ENCODE measurements at places on chromosomes 7 and 10.

DNA sequence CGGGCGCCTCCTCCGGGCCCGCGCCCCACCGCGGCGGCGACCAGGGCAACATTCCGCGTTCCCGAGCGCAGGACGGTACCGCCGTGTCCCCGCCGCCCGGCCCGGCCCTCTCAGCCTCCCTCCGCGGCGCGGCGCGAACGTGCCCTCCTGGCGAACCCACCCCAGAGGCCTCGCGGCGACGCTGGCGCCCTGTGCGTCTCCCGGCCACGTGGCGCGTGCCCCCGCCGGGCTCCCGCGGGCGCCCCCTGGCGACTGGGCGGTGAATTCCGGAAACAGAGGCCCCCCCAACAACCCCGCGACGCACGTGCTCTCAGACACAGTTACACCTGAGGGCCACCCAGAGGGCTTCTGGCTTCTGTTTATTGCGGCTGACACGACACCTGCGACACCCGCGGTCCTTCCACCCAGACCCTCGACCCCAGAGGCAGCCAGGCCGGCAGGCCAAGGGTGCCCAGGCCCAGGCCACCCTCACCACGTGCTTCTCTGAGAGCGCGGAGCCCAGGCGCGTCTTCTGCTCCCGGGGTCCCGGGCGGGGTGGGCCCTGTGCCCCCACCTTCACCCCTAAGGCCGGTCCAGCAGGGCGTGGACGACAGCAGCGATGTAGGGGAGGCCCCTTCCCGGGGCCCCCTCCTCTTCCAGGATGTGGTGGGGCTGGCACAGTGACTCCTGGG, at the start of gene SAP25:
TSS of gene SAP25 (minus strand) at position 210 of the 671 bp plus-strand sequence. CDS start at position 52, 158 bp downstream.
- no peak for DNase-seq

DNA sequence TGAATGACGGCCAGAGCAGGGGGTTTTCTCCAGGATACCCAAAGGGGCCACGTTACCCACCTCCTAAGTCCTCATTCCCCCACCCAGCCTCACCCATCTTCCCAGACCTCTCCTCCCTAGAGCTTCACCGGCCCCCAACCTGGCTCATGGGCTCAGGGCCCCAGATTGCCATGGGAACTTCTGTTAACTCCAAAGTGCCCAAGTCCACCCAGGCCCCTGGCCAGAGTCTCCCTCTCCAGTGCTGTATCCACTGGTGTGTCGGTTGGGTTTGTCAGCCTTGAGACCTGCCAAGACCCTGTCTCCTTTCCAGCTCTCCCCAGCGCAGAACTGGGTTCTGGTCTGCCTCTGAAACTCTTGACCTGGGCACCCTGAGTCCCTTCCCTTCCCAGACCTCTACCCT, 37.1 kb upstream of the ZMIZ2 start:
- no peak for DNase-seq

DNA sequence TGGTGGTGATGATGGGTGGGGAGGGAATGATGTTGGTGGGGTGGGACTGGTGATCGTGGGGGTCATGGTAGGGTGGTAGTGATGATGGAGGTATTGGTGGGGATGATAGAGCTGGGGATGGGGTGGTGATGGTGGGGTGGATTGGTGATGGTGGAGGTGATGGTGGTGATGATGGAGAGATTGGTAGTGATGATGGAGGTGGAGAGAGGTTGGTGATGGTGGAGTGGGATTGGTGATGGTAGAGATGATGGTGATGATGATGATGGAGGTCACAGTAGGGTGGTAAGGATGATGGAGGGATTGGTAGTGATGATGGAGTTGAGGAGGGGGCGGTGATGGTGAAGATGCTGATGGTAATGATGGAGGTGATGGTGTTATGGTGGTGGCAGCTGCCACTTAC, 155.3 kb downstream of the EXOC4 start:
- no peak for DNase-seq

DNA sequence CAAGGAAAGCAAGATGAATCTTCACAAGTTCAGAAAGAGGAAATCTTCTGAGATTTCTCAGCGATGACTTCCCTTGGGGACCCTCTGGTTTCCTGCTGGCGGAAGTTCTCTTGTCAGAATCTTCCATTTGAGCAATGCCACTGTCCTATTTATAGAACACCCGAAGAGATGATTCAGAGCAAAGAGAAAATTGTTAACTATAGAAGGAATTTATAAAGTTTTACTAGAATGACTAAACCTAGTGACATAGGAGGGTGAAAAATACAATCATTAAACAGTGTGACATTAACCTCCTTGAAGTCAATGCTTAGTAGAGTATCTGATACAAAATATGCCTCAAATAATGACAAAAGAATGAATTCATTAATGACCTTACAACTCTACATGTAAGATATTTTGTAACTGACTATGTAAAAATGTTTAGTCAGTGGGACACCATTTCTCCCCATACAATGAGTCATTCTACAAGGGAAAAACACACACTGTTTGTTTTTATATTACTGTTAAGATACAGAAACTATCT, 206.5 kb upstream of the CNTNAP2 start:
- no peak for DNase-seq

DNA sequence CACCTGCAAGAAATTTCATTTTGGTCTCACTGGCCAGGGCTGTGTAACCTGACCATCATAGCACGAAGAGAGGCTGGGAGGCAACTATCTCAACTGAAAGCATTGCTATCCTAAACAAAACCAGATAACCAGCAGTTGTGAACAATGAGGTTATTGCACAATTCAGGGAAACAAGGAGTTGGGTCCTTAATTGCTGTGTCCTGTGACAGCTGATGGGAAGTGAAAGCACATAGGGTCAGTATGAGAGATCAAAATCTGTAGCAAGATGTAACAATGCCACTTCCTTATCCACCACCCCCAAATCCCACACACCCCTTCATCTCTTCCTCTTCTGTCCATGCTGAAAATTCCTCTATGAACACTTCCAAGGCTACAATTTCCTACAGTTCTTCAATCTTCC, 80.2 kb downstream of the HTR7 start:
- no peak for DNase-seq

DNA sequence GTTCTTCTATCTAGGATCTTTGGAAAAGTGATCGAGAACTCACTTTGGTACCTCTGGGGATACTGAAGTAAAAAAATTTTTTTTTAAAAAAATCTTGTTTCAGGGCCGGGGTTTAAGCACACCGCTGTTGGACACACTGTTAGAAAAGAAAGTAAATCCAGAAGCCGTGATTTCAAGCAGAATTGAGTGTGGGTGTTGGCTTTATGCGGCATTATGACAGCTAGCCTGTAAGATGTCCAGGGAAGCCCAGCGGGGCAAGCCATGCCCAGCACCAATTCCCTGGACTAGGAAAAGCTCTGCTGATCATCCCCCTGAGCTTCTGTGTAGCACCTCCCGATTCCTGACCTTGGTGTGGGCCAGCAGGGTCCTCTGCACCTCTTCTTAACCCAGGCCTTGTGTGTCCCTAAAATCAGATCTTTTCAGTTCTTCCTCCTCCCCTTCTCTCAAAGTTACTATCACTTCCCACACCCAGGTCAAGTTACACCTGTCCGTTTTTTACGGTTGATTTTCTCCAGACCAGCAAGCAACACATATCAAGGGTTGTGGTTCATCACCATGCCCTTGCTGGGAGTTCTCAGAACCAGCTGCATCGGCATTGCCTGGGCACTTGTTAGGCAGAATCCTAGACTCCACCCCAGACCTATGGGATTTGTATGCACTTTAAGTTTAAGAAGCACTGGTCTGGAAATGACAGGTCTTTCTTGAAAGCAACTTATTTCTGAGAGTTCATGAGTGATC, 205.3 kb downstream of the TAX1BP1 start:
- no peak for DNase-seq

DNA sequence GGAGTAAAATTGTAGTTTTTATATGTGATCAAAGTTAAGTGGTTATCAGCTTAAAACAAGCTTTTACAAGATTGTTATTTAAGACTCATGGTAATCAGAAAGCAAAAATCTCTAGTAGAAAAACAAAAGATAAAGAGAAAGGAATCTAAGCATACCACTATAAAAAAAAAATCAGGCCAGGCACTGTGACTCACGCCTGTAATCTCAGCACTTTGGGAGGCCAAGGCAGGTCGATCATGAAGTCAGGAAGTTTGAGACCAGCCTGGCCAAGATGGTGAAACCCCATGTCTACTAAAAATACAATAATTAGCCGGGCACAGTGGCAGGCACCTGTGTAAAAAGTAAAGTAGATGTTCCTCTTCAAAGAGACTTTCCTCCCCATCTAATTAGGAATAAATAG, 265.9 kb upstream of the NRP1 start:
- DNase-seq, result peak; percentile 27

GRCh38 chr10:123270221-123270620, 116.0 kb downstream of the BUB3 start:
- DNase-seq, result peak; percentile 21

DNA sequence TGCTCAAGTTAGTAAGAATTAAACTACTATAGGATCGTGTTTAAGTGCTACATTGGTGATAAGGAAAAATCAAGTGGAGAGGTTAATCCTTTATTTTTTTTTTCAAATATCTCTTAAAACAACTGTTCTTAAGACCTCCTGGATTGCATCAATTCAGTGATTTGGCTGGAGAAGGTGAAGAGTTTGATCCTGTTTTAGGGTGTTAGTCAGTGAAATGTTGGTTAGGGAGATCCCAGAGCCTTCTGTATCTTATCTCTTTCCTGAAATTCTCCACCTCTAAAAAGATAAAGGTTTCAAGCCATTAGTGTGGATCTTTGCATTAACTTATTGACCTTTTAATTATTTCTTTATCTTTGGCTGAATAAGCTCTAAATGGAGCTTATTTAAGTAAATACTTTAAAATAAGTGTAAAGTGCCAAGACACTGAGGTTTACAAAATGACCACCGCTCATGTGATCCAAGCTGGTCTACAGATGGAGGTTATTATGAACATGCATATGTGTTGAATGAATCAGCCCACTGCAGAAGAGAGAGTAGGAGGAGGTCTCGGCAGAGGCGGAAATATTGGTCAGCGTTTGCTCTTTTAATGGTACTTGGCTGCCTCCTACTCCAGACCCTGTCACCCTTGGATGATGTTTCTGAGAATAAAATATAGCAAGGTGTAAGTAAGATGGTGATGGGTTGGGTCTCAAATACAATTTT, 51.8 kb upstream of the BMPER start:
- DNase-seq, result peak; percentile 84

GRCh38 chr10:88530629-88531391, 52.3 kb downstream of the RNLS start:
- no peak for DNase-seq

- no peak for DNase-seq
These were observed 742.9 kb downstream of the INHBA start for GRCh38 chr7:40959955-40960354.

DNA sequence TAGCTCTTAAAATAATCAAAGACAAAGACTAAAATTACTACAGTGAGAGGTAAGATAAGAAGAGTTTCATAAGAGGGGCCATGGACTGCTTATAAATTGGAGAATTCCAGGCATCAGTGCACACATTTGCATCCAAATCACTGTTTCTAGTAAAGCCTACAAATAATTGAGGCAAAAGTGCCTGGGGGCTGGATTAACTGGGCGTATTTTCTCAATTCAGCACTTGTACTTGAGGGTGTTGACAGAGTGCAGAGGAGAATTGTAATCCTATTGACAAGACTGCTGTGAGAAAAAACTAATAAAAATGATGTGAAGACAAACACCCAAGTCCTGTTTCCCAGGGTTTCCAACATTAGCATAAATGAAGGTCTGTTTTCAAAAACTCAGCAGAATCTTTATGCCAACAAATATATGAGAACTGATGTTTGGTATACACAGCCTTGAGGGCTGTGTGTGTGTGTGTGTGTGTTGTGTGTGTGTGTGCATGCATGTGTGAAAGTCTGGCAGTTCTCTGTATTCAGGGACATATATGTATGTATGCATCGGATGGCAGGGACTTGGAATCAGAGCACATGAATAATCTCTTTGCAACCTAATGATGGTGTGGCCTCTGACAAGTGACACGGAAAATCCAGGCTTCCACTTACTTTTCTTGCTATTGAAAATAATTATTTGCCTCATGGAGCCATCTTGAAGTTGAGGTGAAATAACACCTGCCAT, 182.1 kb upstream of the CDC14C start:
- no peak for DNase-seq

- no peak for DNase-seq
These were observed 47.6 kb upstream of the AQP1 start for GRCh38 chr7:30864101-30864500.

DNA sequence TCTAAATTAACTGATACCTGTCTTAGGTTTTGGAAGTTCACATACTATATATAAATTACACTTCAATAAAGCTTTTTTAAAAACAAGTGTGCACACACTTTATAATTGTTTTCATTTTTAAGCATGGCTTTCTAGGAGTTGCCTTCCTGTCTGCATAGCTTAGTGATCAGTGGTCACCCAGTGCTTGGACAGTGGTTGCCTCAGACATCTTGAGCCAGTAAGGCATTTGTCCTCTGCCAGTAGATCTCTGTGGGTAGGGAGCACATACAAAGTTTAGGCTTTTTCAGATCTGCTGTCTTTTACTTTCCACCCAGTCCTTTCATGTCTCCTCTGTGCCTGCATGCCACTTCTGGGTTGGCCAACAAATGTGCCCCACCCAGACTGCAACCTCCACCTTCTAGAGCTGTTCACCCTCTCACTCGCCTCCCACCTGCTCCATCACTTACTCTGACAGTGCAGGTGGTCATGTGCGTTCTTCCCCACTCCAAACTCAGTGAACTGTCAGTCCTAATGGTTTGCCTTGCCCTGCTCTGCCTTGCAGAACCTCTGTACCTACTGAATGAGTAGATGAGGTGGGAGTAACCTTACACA, 31.7 kb downstream of the TPST1 start:
- peak; percentile 5 for DNase-seq

DNA sequence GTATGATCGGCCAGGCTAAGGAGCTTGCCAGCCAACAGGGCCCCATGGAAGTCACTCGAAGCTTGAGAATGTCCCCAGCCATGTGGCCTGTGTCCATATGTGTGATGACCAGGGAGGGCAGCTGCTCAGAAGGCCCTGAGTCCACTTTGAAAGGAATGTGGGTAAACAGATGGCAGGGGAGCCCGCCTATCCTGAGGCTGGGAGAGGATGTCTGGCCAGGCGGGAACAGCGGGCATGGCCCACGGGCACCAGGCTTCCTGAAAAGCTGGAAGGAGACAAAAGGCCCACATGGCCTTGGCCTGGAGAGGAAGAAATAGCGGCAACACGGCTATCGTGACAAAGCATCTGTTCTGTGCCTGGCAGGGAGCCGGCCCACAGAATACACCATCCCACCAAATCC, 137.9 kb upstream of the PPIF start:
- no peak for DNase-seq

DNA sequence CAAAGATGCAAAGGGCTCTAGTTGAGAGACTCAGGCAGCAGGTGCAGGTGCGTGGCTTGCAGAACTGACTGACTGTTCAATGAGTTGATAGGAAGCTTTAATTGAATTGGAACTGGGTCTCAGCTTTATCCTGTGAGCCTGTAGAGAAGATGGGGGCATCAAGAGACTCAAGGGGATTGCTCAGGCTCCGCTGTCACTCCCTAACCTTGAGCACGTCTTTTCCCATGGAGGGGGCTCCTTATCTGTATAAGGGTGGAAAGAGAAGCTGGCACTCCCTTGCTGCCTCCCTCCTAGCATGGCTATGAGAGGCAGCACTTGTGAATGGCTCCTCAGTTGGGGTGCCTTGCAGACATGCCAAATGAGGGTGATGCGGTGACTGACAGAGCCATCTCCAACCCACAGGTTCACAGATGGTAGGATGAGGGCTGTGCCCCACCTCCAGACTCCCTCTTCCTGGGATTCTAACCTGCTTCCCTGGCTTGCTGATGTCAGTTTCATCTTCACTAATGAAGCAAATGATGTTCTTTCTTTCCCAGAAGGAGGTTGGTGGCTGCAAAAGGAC, 12.4 kb upstream of the PLEKHA1 start:
- no peak for DNase-seq

- DNase-seq, result peak; percentile 62
These were observed 56.8 kb downstream of the BBS9 start for GRCh38 chr7:33186192-33186591.

GRCh38 chr7:47991741-47992311, 12.4 kb upstream of the HUS1 start:
- DNase-seq, result peak; percentile 28

Measured in HFFc6 (cell line).